CD4-positive, alpha-beta memory T cell (primary cell): ENCODE measurements at places on chromosomes 6 and 20. TPM values are rescaled to one million over a fixed set of nuclear protein-coding genes. Genes with fewer than 3 reads are reported as not detected.

DNA sequence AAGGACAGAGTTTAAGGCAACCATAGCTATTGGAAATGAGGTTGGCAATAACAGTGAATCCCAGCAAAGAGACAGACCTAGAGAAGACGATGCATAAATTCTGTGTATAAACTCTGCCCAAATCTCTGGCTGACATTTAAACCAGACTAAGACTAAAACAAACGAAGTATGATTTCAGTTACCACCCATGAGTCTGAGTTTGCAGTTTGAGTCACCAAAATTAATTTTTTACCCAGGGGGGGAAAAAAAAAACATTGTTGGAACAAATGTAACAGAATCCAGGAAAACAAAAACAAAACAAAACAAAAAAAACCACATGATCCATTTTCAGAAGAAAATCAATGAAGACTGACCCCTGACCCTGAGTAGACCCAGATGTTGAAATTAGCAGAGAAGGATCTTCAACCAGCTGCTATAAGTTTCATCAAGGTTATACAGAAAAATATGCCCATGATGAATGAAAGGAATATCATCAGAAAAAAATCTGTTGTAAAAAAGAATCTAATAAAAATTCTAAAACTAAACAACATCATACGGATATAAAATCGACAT lies 190.8 kb downstream of the GMDS start:
- H3K27me3 ChIP-seq = no peaks in the 10 kb centered on the region
- no peak overlapping the region for H3K27ac ChIP-seq
- no peaks in the 10 kb centered on the region for H3K36me3 ChIP-seq
- DNase-seq = no peak

GRCh38 chr6:43916924-43917877 lies 147.2 kb downstream of the VEGFA start:
- H3K27ac ChIP-seq = no peak overlapping the region
- H3K4me3 ChIP-seq = no peak overlapping the region
- H3K27me3 ChIP-seq = no peaks in the 10 kb centered on the region
- no peaks in the 10 kb centered on the region for H3K36me3 ChIP-seq

DNA sequence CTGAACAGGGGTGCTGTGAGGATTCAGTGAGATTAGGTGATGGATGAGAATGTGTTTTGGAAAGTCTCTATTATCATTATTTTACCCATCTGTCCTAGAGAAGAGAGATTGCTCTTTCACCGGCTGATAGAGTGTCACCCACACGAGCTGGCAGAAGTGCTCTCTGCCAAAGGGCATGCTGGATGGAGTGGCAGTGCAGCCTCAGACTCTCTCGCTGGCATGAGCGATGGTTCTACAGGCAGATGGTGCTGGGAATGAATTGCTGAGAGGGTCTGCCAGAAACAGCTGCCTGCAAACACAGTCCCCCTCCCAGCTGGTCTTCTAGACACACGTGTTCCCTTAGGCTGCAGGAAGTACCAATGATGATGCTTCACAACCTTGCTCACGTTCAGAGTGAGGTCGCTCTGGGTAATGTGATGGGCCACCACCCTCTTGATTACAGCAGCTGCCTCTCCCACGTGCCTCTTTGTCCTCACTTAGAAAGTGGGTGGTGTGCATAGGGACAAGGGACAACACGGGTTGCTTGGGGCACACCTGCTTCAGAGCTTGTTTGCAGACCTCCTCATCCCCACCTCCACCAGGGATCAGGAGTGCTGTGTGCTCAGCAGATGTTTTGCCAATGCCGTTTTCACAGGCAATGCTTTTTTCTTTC lies 84.7 kb downstream of the FOXA2 start:
- H3K4me3 ChIP-seq = no peak overlapping the region
- no peaks in the 10 kb centered on the region for H3K4me1 ChIP-seq
- no peaks in the 10 kb centered on the region for H3K36me3 ChIP-seq
- H3K27ac ChIP-seq = no peak overlapping the region

- DNase-seq = no peak
- H3K27ac ChIP-seq = no peak overlapping the region
- H3K27me3 ChIP-seq = no peaks in the 10 kb centered on the region
- H3K4me1 ChIP-seq = no peaks in the 10 kb centered on the region
These were observed 144.6 kb upstream of the TMEM170B start for GRCh38 chr6:11392778-11393507.

GRCh38 chr6:158040804-158041347 lies 59.2 kb downstream of the SYNJ2 start:
- H3K27ac ChIP-seq = no peak overlapping the region
- H3K27me3 ChIP-seq = no peaks in the 10 kb centered on the region
- H3K4me1 ChIP-seq = peaks cover 6% of the 10 kb centered on the region
- DNase-seq = no peak
- peaks cover 16% of the 10 kb centered on the region for H3K36me3 ChIP-seq
- no peak overlapping the region for H3K4me3 ChIP-seq

- no peak overlapping the region for H3K4me3 ChIP-seq
- DNase-seq = no peak
- H3K27ac ChIP-seq = no peak overlapping the region
- H3K4me1 ChIP-seq = no peaks in the 10 kb centered on the region
- no peaks in the 10 kb centered on the region for H3K36me3 ChIP-seq
These were observed 170.9 kb upstream of the AKAP12 start for GRCh38 chr6:151068761-151069312.

DNA sequence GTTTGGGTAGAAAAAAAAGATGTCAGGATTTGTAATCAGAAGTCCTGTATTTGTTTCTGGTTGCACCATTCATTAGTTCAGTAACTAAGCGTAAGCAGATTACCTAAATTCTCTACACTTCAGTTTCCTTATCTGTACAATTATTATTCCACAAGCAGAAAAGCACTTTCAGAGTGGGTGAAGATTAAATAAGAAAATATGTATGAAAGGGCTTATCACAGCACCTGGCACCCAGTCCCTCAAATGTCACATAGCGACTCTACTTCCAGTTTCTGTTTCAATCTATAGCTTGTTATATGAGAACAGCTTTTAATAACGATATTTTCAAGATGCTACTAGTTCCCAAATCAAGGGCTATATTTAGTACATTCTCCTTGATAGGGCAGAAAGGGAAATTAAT lies 31.4 kb downstream of the RGS17 start:
- no peak overlapping the region for H3K27ac ChIP-seq
- no peaks in the 10 kb centered on the region for H3K36me3 ChIP-seq
- DNase-seq = no peak
- no peaks in the 10 kb centered on the region for H3K27me3 ChIP-seq

GRCh38 chr6:18985061-18985460 lies 597.9 kb downstream of the RNF144B start:
- H3K27me3 ChIP-seq = no peaks in the 10 kb centered on the region
- H3K36me3 ChIP-seq = no peaks in the 10 kb centered on the region
- no peak overlapping the region for H3K4me3 ChIP-seq
- H3K27ac ChIP-seq = no peak overlapping the region
- H3K4me1 ChIP-seq = no peaks in the 10 kb centered on the region

DNA sequence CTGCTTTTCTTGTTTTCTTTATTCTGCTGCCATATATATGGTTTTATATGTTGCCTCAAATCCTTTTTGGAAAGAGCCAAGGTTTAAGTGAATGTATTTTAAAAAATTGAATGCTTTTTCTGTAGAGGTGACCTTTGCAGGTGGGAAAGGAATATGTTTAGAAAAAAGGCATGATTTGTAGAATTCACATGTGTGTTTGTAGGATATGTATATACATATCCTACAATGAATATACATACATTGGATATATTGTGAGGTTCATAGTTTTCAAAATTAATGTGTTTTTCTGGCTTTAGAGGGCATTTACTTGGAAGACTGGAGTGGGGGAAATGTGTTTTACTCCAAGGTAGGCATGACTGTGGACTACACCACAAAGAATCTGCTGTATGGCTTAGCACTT lies 4.0 kb upstream of the EYA2 start:
- no peaks in the 10 kb centered on the region for H3K4me1 ChIP-seq
- H3K27ac ChIP-seq = no peak overlapping the region
- no peak for DNase-seq
- H3K36me3 ChIP-seq = no peaks in the 10 kb centered on the region
- peaks cover 9% of the 10 kb centered on the region for H3K27me3 ChIP-seq
- no peak overlapping the region for H3K4me3 ChIP-seq

GRCh38 chr20:32465092-32465900 lies 107.2 kb downstream of the ASXL1 start:
- no peaks in the 10 kb centered on the region for H3K4me1 ChIP-seq
- H3K27ac ChIP-seq = no peak overlapping the region
- H3K4me3 ChIP-seq = no peak overlapping the region
- H3K27me3 ChIP-seq = no peaks in the 10 kb centered on the region
- no peak for DNase-seq

DNA sequence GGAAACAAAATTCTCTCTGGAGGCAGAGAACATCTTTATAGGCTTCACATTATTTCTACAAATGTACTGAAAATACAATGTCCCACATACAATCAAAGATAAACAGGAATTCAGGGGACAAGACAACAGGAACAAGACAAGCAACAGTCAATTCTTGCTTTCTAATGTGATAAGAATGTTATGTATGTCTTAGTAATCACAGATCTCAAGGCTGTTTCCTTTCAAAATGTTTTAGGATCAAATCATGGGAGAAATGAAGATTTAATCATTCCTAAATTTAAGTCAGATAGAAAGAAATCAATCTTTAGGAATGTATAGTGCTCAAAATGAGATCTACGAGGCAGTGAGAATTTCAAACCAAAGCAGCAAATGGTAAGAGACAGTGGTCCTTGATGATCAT lies 32.1 kb downstream of the NEDD9 start:
- H3K4me1 ChIP-seq = peaks cover 53% of the 10 kb centered on the region
- no peaks in the 10 kb centered on the region for H3K36me3 ChIP-seq
- no peak overlapping the region for H3K27ac ChIP-seq
- no peak overlapping the region for H3K4me3 ChIP-seq
- H3K27me3 ChIP-seq = no peaks in the 10 kb centered on the region
- no peak for DNase-seq

The NKAIN4 gene
- total RNA-seq = not detected

The HSPA1L gene
- 8.3 TPM for total RNA-seq

The PGBD1 gene
- 1.1 TPM for total RNA-seq

The LIN28B gene
- not detected for total RNA-seq

The WFDC2 gene
- 1.6 TPM for total RNA-seq

The BANF2 gene
- not detected for total RNA-seq

The PERP gene
- total RNA-seq = 4.3 TPM

The RUNX2 gene
- total RNA-seq = 24.0 TPM
